ENCODE measurements at places on chromosomes 13 and 19.

DNA sequence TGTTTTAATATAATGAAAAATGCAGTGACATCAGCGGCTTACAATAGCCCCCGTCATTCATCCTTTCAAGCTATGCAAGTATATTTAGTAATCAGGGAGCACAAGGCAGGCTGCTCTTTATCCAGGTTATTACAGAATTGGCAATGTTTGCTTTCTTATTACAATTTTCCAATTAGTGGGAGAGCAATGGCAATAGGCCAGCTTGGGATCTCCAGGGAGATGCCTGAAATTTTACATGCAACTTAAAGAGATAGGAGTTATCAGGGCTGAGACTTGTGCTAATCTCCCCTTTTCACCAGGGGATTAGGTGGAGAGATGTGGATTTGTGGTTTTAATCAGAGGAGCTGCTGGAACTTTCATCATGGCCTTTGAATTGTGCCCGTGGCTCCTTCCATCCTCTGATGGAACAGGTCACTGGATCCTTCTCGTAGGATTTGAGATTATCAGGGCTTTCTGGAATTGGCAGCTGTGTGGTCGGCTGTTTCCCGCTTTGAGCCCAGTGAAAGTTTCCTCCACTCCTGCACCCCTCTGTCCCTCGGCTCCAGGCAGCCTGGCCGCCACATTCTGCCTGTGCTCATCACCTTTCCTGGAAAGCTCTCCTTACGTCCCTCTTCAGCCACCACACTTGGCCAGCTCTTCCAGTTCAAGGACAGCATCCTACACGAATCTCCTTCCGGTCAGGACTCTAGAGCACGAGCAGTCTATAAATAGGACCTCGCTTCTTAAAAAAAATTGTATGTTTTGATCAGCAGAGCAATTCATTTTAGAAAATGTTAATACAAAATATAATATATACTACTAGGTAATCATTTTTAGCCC lies 47.0 kb downstream of the CBY2 start:
- no peak for DNase-seq

- DNase-seq = no peak
These were observed 90.1 kb upstream of the ABCC4 start for GRCh38 chr13:95391362-95391761.

- no peak for DNase-seq
These were observed 25.7 kb downstream of the CCDC70 start for GRCh38 chr13:51887468-51887867.

- DNase-seq = no peak
These were observed 165.0 kb downstream of the LACC1 start for GRCh38 chr13:44044547-44045179.

Measured in activated CD4-positive, CD25-positive, alpha-beta regulatory T cell (primary cell).